ENCODE measurements at places on chromosomes 7 and 10.

DNA sequence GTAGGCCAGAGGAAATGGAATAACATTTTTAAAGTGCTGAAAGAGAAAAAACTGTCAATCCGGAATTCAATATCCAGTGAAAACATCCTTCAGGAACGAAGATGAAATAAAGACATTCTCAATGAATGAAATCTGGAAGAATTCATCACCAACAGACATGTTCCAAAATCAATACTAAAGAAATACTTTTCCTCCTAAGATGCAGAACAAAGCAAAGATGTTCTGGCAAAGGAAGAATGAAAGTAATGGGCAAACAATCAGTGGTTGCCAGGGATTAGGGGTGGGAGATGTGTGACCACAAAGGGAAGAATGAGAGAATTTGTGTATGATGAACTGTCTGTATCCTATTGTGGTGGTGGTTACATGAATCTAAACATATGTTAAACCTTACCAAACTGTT lies 52.8 kb upstream of the EEPD1 start:
- DNase-seq, result no peak

- no peak for DNase-seq
These were observed 9.3 kb downstream of the ADD3 start for GRCh38 chr10:110017052-110017451.

DNA sequence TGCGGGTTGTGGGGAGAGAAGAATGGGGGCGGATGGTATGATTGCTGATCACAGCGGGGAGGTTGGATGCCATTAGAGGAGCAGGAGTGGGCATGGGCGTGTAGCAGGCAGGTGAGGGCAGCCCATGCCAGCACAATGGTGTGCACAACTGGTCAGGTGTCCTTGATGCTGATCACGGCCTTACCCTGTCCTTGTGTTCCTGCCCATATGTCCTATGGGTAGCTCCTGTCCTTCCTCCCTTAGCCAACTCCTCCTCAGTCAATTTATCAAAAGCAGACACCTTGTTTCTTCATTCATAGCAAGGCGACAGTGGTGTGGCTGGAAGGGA lies 30.7 kb downstream of the WDR86 start:
- DNase-seq, result no peak

DNA sequence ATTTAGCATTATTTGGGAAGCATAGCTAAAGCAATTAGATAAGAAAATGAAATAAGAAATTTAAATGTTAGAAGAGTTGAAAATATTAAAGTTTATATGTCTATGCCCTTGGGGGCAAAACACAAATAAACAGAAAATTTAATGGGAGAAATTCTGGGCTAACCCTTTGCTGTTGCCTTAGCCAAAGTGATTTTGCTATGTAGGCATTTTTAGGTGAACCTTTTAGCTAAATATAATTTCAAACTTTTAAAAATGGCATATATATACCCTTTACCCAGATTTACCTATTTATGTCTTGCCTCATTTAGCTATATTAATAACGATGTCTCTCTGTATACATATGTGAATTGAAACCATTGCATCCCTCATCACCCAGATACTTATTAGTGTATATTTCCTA lies 20.1 kb downstream of the NFE2L3 start:
- DNase-seq, result no peak

- DNase-seq, result no peak
These were observed 72.9 kb downstream of the AKAP9 start for GRCh38 chr7:92013611-92014010.

GRCh38 chr10:53719658-53720057 lies 947.1 kb upstream of the MBL2 start:
- DNase-seq, result no peak

DNA sequence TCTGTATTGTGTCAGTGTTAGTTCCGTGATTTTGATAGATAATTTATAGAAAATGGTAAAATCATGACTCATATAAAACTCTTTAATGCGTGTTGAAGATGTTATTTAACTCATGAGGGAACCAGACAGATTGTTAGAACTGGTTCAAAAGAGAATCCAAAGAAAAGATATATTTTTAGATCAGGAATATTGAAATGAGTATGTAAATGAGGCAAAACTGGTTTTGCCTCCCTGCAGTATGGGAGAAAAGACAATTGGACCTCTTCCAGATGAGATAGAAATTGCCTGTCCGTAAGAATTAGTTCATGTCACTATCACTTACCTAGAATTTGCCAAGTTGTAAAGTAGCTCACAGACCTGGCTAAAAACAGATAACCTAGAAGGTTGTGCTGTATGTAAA lies 17.6 kb downstream of the CDC123 start:
- no peak for DNase-seq

GRCh38 chr7:27104341-27105058 lies 2.0 kb upstream of the HOXA2 start:
- no peak for DNase-seq

- no peak for DNase-seq
These were observed 447.4 kb downstream of the XPNPEP1 start for GRCh38 chr10:109475711-109476421.

DNA sequence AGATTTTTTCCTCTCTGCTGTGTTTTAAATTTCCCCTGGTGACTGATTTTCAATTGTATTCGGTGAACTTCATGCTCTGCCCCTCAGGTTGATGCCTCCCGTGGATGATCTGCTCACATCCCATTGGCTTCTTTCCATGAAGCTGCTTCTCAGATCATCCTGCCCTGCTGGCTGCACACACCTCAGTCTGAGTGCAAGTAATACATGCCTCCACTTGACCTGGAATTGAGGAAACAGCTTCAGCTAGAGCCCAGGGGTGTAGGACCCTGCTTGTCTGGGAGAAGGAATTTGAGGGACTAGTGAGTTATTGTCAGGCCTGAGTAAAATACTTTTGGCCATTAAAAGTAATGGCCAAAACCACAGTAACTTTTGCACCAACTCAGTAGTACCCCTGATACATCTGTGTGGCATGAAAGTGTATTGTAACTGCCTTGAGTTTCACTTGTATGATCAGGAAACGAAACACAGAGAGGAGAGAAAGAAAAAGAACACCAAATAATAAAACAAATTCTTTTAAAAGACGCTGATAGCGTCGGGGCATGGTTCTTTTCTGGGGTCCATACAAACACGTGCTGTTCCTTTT lies 49.4 kb downstream of the SPAM1 start:
- DNase-seq, result no peak

- DNase-seq, result peak; percentile 53
These were observed 159.8 kb downstream of the SH3PXD2A start for GRCh38 chr10:103695584-103696005.

DNA sequence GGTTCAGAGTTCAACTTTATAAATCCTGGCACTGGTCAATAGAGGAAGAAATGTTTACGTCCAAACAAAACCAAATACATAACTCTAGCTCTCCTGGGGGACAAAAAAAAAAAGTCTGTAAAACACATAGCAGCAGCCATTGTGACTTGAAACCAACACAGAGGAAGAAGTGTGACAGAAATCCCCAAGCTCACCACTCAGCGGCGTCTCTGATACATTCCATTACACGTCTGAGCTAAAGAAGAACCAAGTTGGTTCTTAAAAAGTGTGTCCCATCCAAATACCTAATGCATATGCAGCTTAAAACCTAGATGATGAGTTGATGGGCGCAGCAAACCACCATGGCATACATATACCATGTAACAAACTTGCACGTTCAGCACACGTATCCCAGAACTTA lies 58.3 kb upstream of the NANOS1 start:
- DNase-seq, result no peak

GRCh38 chr7:4080954-4081353 lies 601.1 kb upstream of the FOXK1 start:
- no peak for DNase-seq

DNA sequence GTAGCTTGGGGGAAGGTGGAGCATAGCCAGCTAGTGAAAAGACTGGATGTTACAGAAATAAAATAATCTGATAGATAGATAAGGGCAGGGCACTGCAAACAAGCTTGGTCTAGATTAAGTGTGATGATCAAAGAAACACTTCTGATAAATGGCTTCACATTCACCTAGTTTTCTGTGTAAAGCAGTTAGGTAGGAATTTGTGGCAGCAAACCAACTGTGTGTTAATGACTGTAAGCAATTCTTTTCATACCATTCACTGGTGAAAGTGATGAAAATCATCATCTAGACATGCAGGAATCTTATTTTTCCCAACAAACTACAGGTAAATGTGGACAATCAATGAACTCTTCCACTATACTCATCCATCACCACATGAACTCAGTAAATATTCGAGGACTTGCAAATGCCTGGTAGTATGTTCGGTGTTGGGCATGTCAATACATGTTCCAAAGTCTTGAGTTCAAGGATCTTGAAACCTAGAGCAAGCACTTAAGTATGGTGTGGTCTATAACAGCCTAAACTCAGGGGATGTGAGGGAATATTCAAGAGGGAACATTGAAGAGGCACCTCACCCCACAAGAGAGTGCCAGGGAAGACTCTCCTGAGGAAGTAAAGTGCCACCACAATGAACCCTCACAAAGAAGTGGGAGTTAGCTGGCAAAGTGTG lies 20.5 kb downstream of the PON3 start:
- DNase-seq, result no peak

- peak; percentile 11 for DNase-seq
These were observed 93.3 kb downstream of the BMS1 start for GRCh38 chr10:42875798-42876341.

GRCh38 chr7:24660546-24660945 lies 87.3 kb downstream of the PALS2 start:
- no peak for DNase-seq

DNA sequence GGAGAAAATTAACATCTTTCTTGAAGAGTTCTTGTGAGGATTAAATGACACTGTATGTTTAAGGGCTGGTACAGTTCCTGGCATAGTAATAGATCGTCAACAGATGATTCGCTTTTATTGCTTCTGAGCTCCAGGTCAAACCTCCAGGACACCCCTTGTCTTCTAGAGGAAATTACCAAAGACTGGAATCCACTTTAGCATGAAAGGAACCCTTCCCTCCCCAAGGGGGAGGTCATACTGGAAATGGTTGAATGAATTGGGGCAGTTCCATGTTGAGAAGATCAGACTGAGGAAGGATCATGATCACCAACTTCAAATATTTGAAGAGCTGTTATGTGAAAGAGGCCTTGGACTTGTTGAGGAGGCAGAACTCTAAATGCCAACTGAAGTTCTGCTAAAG lies 8.9 kb downstream of the NFE2L3 start:
- no peak for DNase-seq

All from brain microvascular endothelial cell (primary cell).